ENCODE measurements at places on chromosomes 3 and 15.
A peak's percentile ranks its signal among the peaks of the same experiment; 100 is the strongest.

- DNase-seq, result no peak
Measured at GRCh38 chr3:42263354-42264346, 2.3 kb downstream of the CCK start.

GRCh38 chr15:97623091-97623661 is 337.3 kb upstream of the ARRDC4 start:
- no peak for DNase-seq

GRCh38 chr3:157074490-157074889 is 85.5 kb downstream of the CCNL1 start:
- no peak for DNase-seq

DNA sequence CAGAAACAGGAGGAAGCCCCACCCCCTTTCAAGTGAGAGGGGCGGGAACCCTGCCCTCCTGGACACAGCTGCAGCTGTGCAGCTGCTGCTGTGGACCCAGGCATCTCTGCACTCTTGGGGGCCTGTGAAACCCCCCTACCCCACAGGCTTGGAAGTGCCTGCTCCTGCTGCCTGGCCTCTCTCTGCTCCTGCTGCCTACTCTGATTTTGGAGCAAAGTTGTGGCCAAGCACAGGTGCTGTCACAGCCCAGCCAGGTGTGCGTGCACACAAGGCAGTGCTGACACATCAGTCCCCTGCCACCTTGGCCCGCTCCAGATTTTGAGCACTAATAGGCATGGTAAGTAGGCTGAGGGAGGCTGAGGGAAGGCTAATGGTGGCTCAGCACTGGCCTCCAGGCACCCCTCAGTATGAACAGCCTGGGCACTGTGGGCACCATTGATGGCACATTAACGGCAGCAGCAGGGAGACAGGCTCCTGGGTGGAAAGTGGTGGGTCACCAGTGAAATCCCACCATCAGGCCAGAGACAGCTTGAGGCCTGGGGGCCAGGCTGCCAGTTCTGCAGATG is 890.9 kb downstream of the GBE1 start:
- DNase-seq, result no peak

DNA sequence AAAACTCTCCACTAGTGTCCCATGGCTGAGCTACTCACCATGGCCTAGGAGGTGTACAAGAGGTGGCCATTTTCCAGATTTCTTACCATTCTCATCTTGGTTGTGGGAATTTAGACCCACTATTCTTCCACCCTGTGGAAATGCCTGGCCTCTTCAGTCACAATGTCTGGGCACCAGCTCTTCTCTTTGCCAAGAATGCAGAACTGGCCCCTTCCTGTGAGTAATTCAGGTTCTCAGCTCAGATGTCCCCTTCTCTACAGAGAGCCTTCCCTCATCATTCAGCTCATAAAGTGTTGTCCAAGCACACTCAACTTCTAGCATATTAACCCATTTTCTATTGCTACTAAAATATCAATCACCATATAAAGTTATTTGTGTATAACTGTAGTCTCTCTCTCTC is 575.5 kb upstream of the KCNMB2 start:
- no peak for DNase-seq

- no peak for DNase-seq
Measured at GRCh38 chr15:66131831-66132230, 121.7 kb downstream of the MEGF11 start.

- DNase-seq, result no peak
Measured at GRCh38 chr3:99355465-99355864, 282.9 kb upstream of the COL8A1 start.

DNA sequence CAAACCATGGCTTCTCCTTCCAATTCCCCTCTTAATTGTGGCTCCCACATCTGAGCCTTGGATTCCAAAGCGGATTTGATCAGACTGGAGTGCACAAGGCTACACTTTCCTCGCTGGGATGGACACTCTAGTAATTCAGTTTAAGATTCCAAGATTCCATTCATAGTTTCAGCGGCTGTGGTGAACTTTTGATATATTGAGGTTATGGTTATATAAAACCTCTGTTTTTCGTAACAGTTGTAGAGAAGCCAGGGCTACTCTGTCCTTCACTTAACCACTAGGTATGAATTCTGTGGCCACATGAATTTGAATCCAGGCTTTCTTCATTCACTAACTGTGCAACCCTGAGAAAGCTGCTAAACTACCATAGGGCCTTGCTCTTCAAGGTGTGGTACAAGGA is 67.9 kb upstream of the KY start:
- no peak for DNase-seq

DNA sequence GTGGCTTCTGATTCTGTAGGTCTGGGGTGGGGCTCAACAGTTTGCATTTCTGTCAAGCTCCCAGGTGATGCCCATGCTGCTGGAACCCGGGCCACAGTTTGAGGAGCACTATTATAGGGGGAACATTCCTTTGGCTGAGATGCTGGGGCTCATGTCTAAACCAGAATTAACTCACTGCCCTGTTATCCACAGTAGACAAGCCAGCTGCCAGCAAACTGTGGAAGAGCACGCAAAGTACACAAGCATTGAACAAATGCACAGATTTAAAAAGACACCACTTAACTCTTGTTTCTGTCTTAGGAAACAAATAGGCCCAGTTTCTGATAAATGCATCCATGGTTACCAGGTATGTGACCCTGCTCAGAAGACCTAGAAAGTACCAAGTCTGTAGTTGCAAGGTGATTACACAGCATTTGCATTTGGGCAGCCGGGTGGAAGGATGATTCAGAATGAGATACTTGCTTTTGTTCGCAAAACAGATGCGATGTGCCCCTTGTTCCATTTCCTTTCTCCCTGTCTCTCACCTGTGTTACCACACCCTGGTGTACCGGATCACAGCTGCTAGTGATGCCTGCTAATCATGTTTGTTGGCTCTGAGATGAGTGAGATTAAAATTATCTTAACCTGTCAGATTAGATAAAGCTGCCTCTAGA is 12.4 kb downstream of the GYG1 start:
- no peak for DNase-seq

GRCh38 chr3:193788189-193788991 is 195.4 kb downstream of the OPA1 start:
- DNase-seq, result peak; percentile 76

GRCh38 chr15:40310001-40310959 is 2.5 kb upstream of the PLCB2 start:
- DNase-seq, result peak; percentile 58

Measured in HEK293T (cell line).